ENCODE measurements at places on chromosomes 11 and 22.

GRCh38 chr11:26974069-26974783 lies 19.7 kb upstream of the FIBIN start:
- no peak for DNase-seq

DNA sequence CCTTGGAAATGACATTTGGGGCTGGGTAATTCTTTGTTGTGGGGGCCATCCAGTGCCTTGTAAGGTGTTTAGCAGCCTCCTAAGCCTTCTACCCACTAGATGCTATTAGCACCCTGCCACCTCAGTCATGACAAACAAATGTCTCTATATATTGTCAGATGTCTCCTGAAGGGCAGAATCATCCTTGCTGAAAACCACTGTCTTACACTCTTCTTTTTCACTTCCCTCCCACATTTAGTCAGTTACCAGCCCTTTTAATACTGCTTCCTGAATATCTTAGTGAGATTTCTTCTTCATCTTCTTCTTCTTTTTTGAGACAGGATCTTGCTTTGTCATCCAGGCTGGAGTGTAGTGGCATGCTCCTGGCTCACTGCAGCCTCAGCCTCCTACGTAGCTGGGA lies 33.1 kb downstream of the TNRC6B start:
- no peak for DNase-seq

DNA sequence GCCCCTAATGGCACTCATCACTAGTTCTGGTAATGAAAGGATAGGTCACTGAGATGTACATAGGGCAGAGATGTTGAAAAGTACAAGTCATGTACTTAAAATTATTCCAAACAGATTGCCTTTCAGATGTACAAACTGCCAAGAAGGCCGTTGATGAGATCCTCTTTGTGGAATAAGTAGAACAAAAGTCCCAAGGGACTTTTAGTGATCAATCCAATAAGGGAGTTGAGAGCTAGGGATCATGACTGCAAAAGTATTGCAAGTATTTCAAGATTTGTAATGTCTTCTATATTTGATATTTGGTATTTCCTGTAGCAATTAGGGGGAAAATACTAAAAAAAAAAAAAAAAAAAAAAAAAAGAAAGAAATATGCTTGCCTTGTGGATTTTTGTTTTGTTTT lies 82.2 kb downstream of the ATG16L2 start:
- no peak for DNase-seq

GRCh38 chr11:125625225-125625629 lies 264 bp downstream of the CHEK1 start:
- no peak for DNase-seq

GRCh38 chr22:24350627-24351026 lies 76.8 kb upstream of the ADORA2A start:
- no peak for DNase-seq

- no peak for DNase-seq
Measured at GRCh38 chr11:69943506-69943905, 124.3 kb upstream of the FGF3 start.

- no peak for DNase-seq
Measured at GRCh38 chr11:1702506-1702905, 5.5 kb downstream of the KRTAP5-6 start.

GRCh38 chr22:49994361-49995040 lies 18.1 kb downstream of the IL17REL start:
- DNase-seq = no peak

DNA sequence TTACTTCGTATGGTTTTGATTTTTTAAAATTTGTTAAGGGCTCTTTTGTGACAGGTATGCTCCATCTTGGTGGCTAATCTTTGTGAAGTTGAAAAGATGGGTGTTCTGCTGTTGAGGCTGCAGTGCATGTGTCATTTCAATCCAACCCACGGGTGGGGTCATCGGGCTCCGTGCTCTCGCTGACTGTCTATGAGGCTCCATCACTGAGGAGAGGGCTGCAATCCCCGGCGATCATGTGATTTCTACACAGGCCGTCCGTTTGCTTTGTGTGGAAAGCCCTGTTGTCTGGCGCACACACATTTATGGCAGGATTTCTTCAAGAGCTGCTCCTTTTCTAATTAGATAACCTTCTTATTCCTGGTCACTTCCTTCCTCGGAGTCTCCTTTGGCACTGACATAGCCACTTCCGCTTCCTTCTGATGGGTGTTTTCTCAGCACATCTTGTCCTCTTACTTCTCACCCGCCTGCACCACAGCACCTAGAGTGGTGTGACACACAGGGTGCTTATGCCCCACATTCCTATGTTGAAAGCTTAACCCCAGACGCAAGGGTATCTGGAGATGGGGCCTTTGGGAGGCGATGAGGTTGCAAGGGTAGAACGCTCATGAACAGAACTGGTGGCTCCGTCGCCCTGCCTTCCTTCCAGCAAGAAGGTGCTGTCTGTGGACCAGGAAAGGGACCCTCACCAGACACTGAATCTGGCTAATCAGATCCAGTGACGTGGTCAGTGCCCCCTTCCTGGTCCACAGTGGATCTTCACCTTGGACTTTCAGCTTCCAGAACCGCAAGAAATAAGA lies 9.4 kb downstream of the MOB2 start:
- DNase-seq = no peak

DNA sequence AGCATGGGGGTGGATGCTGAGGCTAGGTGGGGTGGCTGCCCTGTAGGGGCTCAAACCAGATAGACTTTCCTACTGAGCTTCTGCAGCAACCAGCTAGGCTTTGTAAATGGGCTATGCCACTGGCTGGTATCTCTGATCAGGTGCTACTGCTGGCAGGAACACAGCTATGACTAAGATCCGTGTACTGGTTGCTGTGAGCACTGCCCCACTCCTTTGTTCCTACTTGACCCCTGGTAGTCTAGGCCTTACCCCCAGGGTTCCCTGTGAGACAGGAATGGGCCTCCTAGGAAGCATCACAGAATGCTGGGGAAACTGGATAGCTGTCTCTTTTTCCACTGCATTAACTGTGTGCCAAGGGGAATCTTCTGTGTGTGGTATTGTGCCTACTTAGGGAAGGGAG lies 58.4 kb upstream of the GAB2 start:
- DNase-seq = no peak

- no peak for DNase-seq
Measured at GRCh38 chr22:19849835-19850762, 4.6 kb downstream of the GNB1L start.

DNA sequence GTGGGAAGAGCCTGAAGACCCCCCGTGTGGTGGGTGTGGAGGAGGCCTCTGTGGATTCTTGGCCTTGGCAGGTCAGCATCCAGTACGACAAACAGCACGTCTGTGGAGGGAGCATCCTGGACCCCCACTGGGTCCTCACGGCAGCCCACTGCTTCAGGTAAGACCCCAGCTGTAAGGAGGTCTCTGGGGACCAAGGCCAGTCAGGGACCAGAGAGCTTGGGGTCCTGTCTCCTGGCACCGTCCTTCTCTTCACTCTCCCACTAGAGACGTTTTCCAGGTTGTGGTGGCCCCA lies 24.9 kb upstream of the SMIM35 start:
- no peak for DNase-seq

GRCh38 chr11:132062541-132062940 lies 692.1 kb downstream of the NTM start:
- no peak for DNase-seq

DNA sequence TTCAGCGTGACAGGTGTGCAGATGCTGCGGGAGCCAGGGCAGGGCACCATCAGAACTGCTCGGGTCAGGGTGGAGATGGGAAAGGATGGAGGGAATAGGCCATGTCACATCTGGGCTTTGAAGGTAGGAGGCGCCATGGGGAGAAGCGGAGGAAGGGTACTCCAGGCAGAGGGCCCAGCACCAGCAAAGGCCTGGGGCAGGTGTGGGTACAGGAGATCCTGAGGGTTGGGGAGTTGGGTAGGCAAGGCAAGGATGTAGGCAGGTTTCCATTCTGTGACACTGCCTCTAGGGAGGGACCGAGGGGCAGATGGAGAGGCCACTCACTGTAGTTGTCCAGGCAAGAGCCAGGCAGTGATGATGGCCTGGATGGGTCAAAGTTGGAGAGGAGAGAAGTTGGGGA lies 8.5 kb downstream of the EMID1 start:
- DNase-seq = no peak

GRCh38 chr11:68977781-68978625 lies 2.8 kb downstream of the MRGPRD start:
- DNase-seq = no peak

- DNase-seq = no peak
Measured at GRCh38 chr11:72609045-72609444, 65.2 kb downstream of the PDE2A start.

DNA sequence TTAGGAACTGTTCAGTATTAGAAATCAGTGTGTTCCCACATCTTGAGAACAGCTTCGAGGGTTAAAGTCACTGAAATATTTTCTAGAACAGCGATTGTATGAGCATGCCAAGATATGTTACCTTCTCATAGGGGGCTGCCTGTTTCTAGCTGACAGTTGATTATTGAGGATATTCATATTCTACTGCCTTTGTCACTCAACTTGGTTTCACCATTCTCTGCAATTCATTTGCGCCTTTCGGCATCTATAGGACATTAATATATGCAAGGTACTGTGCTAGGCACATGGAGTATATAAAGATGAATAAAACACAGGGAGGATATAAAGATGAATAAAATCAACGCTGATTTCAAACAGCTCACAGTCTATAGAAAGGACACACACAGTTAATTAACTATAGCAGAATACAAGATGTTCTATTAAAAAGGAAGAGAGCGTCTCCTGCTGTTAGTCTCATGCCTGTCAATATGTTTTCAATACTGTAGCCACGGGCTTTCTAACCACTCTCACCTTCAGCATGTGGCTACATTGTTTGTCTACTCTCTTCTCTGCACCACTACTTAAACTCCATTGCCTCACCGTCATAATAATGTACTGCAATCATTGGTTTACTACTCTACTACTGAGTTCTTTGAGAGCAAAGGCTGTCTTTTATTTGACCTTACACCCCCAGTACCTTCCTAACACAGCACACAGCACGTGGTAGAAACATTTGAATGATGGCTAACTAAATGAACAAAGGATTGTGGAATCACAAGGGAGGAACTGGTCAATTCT lies 81.9 kb downstream of the RAB30 start:
- no peak for DNase-seq

DNA sequence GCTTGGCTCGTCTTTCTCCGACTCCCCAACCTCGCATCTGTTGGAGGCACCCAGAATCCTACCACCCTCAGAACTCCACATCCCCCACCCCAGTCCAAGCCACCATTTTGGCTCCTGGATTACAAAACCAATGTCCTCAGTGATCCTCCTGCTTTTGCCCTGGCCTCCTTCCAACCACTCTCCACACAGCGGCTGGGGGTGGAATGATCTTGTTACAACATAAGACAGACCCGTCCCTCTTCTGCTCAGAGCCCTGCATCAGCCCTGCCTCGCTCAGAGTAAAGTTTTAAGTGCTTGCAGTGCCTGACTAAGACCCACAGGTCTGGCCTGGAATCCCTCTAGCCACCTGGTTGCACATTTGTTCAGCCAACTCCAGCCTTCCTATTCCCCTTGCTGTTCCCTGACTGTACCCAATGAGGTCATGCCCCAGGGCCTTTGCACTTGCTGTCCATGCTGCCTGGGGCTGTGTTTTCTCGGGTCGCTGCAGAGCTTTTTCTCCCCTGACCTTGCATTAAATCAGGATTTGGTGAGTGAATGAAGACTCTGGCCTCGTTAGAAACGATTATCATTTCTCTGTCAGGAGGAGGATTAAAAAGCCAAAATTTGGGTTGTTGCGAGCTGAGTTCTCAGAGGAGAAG lies 67.3 kb downstream of the IGF2 start:
- DNase-seq = no peak

GRCh38 chr22:28977060-28977459 lies 84.6 kb downstream of the C22orf31 start:
- no peak for DNase-seq

DNA sequence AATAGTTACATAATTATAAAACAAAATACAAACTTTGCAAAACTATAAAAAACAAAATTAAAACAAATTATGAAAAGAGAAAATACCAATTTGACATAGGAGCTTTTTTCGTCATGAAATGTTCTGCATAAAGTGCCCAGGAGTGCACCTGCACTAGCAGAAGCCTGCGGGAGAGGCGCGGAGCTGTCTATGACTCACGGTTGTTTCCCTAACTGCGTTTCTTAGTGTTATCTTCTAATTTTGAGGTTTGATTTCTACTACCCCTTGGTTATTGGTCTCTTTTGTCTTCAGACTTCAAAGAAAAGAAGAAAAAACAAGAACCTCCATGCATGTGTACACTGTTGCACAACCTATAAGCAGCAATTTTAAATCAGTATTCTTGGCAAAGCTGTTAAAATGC lies 740.9 kb upstream of the LRRC4C start:
- DNase-seq = no peak

GRCh38 chr22:20455709-20456063 lies 18.1 kb upstream of the SCARF2 start:
- no peak for DNase-seq

- no peak for DNase-seq
Measured at GRCh38 chr11:15972838-15973237, 383.5 kb downstream of the SOX6 start.

DNA sequence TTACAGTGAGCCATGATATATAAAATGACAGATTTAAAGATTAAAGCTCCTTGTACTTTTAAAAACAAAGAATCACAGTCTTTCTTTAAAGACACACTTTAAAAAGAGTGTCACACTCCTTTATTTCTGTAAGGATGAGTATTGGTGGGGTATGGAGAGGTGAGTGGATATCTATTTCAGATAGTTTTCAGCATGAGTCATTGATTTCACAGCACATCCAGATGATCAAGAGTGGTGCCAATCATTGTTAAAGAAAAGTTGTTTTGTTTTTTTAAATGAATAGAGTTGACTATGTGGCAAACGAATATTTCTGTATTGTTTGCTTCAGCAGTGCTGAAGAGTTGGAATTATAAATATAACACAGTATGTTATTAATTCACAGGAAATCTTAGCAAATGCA lies 52.5 kb downstream of the FAR1 start:
- DNase-seq = no peak

DNA sequence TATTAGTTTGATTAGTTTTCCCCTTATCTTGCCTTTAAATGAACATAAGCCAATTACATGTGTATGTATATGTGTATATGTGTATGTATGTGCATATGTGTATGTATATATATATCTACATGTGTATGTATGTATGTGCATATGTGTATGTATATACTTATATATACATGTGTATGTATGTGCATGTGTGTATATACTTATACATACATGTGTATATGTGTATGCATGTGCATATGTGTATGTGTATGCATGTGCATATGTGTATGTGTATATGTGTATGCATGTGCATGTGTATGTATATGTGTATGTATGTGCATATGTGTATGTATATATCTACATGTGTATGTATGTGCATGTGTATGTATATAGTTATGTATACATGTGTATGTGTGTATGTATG lies 65.5 kb upstream of the CCT8L2 start:
- no peak for DNase-seq

GRCh38 chr11:60100516-60100915 lies 12.1 kb downstream of the MS4A2 start:
- DNase-seq = no peak

DNA sequence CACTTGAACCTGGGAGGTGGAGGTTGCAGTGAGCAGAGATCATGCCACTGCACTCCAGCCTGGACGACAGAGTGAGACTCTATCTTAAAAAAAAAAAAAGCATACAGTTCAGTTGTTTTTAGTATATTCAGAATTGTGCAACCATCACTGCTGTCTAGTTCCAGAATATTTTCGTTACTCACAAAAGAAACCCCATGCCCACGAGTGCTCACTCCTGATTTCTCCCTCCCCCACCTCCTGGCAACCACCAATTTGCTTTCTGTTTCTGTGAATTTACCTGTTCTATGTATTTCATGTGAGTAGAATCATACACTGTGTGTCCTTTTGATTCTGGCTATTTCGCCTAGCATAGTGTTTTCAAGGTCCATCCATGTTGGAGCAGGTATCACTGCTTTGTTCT lies 24.8 kb downstream of the PTPRJ start:
- DNase-seq = no peak

Measured in NCI-H1092 treated with DMSO at 0.1 percent for 48 hours (cell line).